ENCODE measurements at places on chromosomes 1 and 21.

- no peak for DNase-seq
These were observed 89.1 kb upstream of the USP24 start for GRCh38 chr1:55304229-55304740.

DNA sequence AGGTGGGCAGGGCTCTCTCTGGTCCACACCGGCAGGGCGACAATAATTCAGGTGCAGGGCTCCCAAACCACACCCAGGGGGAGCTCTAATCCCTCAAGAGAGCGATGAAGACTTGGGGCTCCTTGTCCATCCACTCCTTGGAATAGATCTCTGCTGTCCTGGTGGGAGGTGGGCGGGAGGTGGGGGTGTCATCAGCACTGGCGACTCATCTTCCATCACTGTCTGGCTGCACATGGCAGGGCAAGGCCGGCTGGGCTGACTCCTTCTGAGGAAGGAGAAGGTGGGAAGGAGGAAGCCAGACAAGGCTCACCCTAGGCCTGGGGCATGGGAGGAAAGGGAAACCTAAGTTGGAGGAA, 29.3 kb downstream of the TNNT2 start:
- no peak for DNase-seq

DNA sequence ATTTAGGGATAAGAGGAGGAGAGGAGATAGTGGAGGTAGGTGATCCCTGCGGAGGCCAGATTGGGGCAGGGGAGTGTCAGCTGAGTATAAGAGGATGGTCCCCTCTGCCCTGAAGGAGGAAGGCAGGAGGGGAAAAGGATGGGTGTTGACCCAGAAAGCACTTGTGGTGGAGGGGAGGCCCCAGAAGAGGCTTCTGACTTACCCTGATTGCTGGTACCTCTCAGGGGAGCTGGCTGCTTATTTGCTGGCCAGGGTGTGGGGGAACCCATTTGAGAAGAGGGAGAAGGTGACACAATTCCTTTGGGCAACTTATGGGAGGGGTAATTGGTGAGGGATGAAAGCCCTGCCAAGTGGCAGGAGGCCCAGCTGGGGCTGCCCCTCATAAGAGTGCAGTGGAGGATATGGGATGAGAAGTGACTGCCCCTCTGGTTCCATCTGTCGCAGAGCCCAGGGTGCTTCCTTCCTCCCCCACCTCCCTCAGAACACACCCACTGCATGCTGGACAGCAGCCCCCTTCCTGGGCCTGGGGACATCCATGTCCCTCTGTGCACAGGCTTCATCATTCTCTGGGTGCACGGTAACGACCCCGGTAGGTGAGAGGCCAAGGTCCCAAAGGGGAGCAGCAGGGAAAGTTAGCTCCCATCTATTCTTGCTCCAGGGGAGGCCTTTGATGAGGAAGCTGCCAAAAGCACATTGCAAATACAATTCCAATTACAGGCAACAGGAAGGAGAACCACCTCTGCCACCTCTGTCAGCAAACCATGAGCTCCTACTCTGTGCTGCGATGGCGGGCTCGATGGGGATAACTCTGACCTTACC, 1.4 kb upstream of the PCSK9 start:
- no peak for DNase-seq

DNA sequence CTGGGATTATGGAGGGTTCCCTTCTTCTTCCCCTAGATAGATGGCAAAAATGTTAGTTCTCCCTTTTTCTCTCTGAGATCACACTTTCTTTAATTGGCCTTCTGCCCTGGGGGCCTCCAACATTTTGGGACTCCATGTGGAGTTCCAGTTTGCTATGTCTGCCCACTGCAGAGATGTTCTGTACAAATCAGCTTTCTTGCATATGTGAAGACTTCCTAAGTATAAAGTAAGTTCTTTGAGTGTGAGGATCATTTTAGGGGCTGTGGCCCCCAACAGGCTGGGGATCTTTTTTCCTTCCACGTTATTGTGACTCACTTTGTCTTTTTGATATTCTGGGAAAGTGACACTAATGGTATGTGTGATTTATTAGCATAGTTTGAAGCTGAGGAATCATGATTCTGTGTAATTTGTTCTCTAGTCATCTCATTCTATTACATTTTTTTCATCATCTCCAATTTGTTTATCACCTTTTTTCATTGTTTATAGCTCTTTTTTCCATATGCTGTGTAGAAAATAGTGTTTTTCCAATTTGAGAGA, 48.2 kb downstream of the HHAT start:
- DNase-seq = no peak

DNA sequence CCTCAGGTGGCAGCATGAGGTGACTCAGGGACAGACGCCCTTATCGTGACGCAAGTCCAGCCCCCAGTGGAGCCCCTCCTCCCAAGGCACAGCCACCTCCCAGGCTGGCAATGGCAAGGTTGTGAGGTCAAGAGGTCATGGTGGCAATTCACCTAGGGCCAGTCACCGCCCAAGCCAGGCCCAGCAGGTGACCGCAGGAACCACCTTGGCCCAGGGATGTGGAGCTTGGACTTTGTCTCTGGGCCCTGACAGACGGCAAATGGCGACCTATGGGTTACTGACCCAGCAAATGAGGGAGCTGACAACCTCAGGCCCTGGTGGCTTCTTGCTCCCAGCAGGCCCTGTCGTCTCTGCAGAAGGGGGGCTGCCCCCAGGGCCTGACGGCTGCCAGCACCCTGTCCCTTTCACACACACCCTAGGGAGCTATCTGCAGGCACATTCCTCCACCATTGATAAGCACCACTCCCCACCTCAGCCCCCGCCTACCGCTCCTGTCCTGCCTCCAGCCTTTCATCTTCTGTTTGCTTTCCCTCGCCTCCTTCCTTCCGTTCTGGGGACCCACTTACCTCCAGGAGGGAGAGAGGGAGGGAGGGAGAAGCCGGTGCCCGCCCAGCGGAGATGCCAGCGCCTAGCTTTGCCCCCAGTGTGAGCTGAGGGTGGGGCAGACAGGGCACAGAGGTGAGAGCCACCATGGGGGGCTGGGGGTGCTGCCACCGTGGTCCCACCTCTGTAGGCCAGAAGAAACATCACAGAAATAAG, 12.1 kb downstream of the EPHA2 start:
- no peak for DNase-seq

DNA sequence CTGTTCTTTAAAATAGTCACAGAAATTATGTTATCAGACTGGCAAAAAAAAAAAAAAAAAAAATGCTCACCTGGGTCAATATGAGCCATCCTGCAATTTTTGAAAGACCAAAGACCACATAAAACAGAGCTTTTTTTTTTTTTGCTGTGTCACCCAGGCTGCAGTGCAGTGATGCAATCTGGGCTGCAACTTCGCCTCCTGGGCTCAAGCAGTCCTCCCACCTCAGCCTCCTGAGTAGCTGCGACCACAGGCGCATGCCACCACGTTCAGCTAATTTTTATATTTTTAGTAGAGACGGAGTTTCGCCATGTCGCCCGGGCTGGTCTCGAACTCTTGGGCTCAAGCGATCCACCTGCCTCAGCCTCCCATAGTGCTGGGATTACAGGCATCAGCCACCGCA, 62.8 kb downstream of the RGS13 start:
- no peak for DNase-seq

DNA sequence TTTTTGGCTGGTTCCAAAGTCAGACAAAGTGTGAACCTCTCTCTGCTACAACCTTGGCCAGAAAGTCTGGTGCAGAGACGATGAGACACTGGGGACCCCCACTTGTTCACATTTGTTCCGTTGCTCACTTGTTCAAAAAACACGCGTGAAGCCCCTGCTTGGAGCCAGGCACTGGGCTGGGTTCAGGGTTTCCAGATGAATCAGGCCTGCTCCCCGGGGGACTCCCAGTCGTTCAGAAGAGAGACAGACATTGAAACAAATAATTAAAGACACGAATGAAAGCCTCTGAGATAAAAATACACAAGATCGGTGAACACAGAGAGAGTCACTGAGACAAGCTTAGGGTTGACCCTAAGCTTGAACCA, 101.5 kb upstream of the RUNX3 start:
- DNase-seq = no peak

All from stimulated activated CD4-positive, alpha-beta T cell treated with anti-CD3 and anti-CD28 coated beads, Interleukin-1b, Interleukin-23, amount 100 ng/mL, for 4 hours (primary cell).